ENCODE measurements at places on chromosomes 2 and 18. TPM values are rescaled to one million over a fixed set of nuclear protein-coding genes. Genes with fewer than 3 reads are reported as not detected.

GRCh38 chr2:222835143-222835822, 25.6 kb upstream of the ACSL3 start:
- peak; percentile 8 for DNase-seq

DNA sequence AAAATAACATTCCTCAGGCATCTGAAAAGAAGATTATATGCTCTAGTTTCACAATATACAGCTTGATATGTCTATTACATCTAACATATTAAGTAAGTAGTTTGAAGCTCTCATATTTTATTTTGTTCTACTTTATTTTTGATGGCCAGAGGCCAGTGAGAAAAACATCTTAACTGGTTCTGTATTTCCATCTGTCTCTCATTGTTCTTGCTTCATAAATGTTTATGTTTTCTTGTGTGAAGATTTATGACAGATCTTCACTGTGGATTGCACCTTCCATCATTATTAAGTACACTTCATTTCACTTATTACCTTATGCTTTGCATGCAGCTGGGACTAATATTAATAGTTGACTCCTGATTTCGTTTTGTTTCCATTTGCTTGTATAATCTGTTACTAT, 511.2 kb downstream of the TSN start:
- no peak for DNase-seq

DNA sequence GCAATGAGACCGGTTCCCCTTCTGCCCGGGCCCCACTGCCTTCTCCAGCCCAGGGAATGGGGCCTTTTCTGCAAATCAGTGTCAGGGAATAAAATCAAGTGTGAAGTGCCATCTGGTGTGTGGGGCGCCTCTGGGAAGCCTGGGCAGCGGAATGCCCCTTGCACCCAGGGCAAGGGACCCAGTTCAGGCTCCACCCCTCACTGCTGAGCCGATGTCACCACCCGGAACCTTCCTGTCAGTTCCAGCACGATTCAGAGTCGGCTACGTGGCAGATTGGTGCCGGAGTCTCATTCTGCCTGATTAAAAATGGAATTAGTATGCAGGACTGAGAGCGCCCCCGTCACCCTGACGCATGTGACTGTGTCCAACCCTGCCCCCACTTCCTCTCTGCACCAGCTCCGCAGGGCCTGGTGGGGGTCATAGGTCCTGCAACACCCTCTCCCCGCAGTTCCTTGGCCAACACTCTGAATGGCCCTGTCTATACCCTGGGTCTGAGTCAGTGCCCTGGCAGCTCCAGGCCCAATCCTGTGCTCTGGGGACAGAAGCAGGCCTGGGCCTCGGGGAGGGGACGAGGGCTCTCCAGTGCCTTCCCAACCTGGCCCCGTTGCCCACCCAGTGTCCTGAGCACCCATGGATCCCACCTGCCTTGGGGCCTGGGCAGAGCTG, 8.2 kb upstream of the ALPI start:
- DNase-seq: no peak

- DNase-seq: no peak
Observed at GRCh38 chr2:112008910-112009485, 46.1 kb upstream of the TMEM87B start.

GRCh38 chr18:63997606-63998005, 27.7 kb downstream of the SERPINB8 start:
- DNase-seq: peak; percentile 9

DNA sequence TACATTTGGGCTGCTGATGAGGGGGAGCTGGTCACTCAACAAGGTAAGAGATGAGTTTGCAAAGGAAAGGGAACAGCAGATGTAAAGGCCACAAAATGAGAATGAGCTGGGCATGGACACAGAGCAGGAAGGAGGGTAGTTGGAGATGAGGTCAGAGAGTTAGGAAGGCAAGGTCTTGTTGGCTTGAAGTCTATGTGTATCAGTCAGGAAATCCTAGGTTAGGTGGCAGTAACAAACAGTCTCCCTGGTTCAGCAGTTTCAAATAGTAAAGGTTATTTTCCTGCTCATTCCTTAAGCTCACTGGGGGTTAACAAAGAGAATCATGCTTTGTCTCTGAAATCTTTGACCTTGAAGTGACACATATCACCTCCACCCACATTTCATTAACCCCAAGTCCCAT, 58.3 kb upstream of the ARL4C start:
- DNase-seq: no peak

DNA sequence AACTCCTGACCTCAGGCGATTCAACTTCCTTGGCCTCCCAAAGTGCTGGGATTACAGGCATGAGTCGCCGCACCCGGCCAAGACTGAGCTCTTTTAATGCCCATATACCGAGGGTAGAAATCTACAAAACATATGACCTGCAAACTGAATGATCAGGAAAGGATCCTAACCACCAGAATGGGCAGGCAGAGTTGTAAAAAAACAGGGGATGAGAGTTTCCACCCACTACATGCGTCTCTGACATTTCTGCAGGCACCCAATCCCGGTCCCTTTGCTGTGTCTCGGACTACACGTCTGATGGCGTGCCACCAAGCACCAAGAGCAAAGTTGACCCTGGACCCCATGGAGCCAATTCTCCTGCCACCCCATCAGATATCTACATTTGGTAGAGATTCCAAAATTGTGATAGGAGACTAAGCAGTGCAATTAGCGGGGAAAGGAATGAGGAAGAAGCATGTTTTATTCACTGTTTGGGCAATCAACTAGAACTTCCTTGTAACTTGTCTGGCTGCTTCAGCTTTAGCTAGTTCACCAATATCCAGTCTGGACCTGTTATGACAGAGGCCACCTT, 74.1 kb downstream of the ATP8B1 start:
- DNase-seq: peak; percentile 31

- DNase-seq: peak; percentile 62
Observed at GRCh38 chr2:231483398-231484329, 19.4 kb upstream of the NCL start.

GRCh38 chr2:24233321-24233720, 58.5 kb downstream of the FAM228A start:
- DNase-seq: peak; percentile 19

- DNase-seq: no peak
Observed at GRCh38 chr2:158393886-158394285, 62.7 kb downstream of the CCDC148 start.

GRCh38 chr2:150050036-150050435, 437.4 kb downstream of the RND3 start:
- DNase-seq: no peak

DNA sequence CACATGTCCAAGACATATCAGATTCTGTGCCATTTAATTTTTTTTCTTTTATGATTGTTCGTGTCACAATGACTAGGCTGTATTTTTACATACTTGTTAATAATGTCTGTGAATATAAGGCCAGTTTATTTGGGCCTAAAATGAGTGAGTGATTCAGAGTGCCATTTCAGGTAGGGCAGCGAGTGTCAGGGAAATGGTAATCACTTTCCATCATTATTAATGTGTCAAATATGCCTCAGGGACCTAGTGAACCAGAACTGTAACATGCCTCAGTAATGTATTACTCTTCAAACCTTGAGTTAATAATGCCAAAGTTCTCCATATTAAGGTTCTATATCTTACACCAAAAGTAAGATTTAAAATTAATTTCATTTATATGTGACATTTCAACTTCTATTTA, 8.6 kb downstream of the FAM171B start:
- DNase-seq: no peak

- DNase-seq: no peak
Observed at GRCh38 chr2:11009891-11010290, 98.2 kb downstream of the KCNF1 start.

- no peak for DNase-seq
Observed at GRCh38 chr2:16221461-16222010, 281.2 kb downstream of the MYCN start.

DNA sequence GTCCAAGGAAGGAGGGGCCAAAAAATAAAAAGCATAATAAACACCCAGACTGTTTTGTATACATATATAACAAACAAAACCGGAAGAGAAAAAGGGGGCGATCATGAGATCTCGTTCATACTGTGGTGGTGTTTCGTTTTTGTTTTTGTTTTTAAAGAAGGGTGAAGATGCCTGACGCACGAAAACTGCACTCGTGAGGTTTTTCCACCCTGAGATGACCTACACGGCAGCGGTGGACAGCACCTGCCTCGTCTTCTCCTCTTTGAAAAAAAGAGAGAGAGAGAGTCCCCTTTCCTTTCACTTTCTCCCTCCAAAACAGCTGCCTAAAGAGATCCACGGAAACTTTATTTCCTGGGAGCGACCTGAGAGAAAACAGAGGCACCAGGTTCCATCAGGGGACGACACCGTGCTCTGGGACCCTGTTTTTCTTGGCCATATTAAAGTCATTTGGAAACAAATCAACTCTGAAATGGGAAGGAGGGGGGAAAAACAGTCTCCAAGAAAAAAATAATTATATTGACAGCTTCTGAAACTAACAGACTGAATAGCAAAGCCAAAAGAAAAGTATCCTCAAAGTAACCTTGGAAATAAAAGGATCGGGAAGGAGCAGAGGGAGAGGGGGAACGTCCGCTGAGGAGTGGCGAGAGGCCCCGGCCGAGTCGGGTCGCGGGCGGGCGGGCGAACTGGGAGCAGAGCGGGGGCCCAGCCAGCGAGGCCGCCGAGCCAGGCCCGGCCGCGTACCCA, 3.5 kb downstream of the POU3F3 start:
- DNase-seq: no peak

DNA sequence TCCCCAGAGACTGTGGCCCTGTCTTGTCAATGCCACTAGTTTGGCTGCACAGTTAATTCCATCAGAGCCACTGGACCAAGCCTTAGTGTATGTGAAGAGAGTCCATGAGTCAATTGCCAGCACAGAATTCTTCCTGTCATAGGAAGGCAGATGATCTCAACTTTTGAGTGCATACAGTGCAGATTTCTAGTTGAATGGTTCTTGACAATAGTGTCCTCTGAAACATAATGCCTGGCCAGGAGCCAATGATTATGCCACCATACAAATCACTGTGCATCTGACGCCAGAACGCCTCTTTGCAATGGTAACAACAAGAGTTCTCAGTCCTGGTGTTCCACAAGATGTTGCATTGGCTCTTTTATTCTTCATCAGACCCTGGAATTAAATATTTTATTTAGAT, 7.1 kb downstream of the NEUROD1 start:
- DNase-seq: no peak

- DNase-seq: peak; percentile 77
Observed at GRCh38 chr2:20224716-20225293, at the start of gene SDC1. TSS of gene SDC1 (minus strand) at chr2:20225130. CDS start at chr2:20224867, 263 bp downstream.

DNA sequence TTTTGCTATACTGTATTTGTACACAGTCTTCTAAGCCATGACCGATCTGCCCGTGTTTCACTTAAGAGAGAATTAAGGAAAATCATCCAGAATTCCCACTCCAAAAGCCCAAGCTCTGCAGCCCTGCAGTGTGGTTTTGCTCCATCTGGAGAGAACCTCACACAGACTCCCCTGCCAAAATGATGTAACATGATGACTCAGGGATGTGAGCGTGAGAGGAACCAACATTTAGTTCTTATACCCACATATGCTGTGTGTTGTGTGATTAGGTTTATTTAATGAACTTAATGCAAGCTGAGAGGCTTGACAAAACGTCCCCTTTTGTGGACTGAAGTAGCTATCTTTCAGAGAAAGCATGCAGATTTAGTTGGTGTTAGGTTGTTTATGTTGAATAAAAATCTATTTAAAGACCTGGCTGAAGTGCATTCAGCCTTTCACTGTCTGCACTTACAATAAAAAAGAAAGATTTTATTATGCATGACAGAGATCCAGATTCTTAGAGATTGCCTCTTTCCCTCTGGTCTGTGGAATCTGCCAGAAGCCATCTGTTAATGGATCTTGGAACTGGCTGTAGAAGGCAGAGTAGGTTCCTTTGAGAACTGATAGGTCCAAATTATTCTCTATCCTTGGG, 6.3 kb downstream of the RAB12 start:
- DNase-seq: peak; percentile 94

DNA sequence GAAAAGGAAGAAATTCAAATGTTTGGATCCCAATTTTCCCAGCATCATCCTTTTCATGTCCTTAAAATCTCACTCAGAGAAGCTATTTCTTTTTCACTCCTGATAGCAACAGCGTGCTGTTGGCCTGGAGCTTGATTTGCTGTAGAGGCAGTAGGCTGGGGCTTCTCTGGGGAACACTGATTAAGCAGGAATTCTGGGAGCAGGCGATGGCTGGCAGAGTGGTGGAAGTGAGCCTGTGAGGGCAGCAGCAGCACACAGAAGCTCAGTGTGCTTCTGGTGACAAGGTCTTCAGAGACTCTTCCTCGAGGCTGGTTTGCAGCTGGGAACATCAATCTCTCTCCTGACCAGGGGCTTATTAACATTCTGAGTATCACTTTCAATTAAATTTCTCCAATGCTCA, 284.6 kb downstream of the DPP10 start:
- DNase-seq: no peak

- DNase-seq: no peak
Observed at GRCh38 chr18:56445422-56445821, 193.0 kb downstream of the TXNL1 start.

DNA sequence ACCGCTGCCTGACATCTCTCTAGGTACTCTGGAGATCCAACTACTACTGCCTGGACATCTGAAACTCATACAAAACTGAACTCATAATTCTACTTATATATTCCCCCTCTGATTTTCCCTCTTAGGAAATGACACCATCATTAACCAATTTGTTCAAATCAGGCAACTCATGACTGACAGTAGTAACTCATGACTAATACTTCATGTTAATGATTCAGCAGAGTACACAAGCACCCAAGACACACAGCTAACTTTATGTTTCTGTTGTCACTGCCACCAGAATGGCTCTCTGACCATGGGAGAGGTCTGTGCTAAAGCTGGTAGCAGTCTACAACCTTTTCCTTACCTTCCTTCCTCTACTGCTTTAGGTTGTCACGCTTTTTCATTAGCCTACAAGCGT, 91.1 kb downstream of the ITSN2 start:
- DNase-seq: peak; percentile 19

DNA sequence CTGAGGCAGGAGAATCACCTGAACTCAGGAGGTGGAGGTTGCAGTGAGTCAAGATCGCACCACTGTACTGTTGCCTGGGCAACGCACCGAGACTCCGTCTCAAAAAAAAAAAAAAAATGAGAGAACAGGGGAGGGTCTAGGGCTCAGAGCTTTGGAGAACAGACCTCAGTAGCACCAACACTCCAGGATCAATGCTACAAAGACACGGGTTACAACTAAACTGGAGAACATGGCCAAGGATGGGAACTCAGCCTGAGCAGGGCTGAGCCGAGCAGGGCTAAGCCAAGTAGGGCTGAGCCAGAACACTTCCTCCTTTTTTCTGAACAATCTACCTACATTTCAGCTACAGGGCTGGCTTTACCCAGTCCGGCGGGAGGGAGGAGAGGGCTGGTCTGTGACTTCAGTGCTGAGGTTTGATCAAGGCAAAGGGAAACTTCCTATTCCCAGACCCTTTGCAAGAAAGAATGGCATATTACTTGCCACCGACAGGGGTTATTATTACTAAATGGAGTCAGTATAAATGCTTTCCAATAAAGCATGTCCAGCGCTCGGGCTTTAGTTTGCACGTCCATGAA, 2.9 kb upstream of the CASP8 start:
- DNase-seq: no peak

ASXL3 gene
- total RNA-seq: not detected

IL1R1 gene
- total RNA-seq: 87.9 TPM

WNT10A gene
- not detected for total RNA-seq

ANKRD53 gene
- not detected for total RNA-seq

CHRNA1 gene
- not detected for total RNA-seq

RGPD3 gene
- total RNA-seq: 0.13 TPM

GPBAR1 gene
- total RNA-seq: not detected

GCKR gene
- total RNA-seq: 0.11 TPM

GAL3ST2 gene
- not detected for total RNA-seq

CAPN13 gene
- total RNA-seq: not detected

RPRD1A gene
- total RNA-seq: 45.8 TPM

SPHKAP gene
- 0.32 TPM for total RNA-seq

DPP4 gene
- total RNA-seq: 39.9 TPM

REG3G gene
- total RNA-seq: not detected

SERPINB3 gene
- not detected for total RNA-seq
